ENCODE measurements at places on chromosomes 13 and 19.
A peak's percentile ranks its signal among the peaks of the same experiment; 100 is the strongest.

DNA sequence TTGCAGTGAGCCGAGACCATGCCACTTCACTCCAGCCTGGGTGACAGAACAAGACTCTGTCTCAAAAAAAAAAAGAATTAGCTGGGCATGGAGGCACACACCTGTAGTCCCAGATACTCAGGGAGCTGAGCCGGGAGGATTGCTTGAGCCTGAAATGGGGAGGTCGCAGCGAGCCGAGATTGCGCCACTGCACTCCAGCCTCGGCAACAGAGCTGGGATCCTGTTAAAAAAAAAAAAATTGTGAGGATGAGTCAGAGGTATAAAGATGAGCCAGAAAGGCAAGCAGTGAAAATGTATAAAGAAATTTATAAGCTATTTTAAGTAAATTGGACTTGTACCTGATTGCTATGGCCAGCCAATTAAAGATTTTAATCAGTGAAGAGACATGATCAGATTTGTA is 21.1 kb downstream of the KBTBD6 start:
- no peak for DNase-seq

- DNase-seq: no peak
Measured at GRCh38 chr19:21921691-21922180, 85.8 kb upstream of the ZNF43 start.

DNA sequence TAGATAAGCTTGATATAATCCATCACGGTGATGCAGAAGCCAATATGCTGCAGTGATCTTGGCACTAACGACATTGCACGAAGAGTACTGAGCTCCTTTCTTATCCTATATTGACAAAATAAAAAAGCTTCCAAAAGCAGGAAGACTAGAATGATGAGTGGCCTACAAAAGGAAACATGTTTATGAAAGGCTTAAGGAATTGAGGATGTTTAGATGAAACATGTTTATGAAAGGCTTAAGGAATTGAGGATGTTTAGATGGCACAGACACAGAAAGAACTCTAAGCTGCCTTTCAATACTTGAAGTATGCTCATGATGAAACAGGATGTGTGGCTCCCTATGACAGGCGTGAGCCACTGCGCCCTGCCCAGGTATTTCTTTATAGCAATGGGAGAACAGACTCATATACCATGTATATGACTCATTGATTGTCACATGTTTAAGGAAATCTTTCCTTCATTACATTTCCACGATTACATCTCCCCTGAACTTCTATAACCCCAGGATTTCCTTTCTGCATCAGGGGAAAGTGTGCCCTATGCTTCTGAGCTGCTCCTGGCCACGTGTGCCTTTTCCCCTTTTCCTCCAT is 690.8 kb upstream of the ARGLU1 start:
- DNase-seq: no peak

DNA sequence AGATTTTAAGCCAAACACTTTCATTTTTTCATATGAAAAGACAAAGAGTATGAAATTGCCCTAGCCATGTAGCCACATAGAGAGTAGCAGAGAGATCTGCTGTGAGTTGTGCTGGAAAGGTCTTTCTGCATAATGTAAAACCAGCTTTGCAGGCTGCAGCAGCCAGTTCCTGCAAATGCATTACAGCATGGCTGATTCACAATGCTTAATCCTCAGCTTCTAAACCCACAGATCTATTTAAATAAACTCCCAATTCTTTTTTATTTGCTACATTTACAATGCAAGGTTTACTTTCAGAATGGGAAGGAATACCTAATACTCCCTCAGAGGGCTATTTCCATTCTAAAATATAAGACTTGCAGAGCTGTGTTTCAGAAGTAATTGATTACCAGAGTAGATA is 185.6 kb upstream of the STARD13 start:
- DNase-seq: no peak

DNA sequence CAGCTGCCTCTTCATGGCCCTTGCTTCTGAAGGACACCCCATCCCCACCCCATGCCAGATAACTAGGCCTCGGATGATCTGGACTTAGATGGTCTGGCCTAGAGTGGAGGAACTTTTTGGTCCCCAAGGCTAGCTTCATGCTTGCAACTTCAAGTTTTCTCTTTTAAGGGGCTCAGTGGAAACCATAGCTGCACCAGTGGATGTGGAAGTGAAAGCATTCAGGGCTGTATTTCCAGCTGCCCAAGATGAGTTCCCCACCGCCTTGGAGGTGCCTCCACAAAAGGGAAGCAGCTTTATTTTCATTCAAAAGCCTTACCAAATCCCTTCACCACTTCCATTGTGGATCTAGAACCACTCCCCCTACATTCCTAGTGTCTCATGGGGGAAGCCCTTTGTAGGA is 17.6 kb upstream of the GSX1 start:
- DNase-seq: no peak

DNA sequence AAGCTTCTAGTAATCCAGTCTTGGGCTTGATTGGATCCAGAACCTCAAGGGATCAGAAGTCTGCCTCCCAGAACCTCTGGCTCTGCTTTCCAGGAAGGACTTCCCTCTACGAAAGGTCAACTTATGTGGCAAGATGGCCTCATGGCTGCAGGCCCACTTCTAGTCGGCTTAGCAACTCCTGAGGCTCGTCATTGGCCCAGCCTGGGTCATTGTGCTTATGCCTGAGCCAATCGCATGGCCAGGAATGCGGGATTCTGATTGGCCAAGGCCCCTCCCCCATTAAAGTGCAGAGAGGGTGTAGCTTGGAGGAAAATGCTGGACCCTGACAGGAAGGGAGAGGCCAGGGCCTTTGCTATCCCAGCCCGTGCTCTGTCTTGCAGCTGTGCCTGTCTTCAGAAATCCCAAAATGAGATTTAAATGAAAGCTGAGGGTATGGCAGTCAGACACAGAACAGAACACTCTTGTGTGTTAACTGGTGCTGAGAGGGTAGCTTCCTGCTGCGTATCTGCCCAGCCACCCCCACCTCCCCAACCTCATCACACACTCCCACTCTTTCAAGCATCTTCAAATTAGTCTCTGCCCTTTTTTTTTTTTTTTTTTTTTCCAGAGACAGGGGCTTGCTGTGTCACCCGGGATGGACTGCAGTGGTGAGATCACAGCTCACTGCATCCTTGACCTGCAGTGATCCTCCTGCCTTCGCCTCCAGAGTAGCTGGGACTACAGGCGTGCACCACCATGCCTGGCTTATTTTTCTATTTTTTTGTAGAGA is 5.5 kb upstream of the CCNE1 start:
- DNase-seq: no peak

- DNase-seq: no peak
Measured at GRCh38 chr13:77213644-77214043, 113.2 kb downstream of the MYCBP2 start.

DNA sequence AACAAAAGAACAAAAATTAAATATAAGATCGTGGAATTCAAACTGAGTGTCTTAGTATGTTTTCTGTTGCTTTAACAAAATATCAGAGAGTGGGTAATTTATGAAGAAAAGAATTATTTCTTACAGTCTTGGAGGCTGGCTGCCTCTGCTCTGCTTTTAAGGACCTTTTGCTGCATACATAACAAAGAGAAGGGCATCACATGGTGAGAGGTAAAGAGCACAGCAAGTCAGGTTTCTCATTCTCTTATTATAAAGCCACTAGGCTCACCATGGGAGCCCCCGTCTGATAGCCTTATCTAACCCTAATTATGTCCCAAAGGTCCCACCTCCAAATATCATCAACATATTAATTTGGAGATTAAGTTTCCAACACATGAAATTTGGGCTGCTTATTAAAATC is 231.3 kb downstream of the SLITRK6 start:
- no peak for DNase-seq

DNA sequence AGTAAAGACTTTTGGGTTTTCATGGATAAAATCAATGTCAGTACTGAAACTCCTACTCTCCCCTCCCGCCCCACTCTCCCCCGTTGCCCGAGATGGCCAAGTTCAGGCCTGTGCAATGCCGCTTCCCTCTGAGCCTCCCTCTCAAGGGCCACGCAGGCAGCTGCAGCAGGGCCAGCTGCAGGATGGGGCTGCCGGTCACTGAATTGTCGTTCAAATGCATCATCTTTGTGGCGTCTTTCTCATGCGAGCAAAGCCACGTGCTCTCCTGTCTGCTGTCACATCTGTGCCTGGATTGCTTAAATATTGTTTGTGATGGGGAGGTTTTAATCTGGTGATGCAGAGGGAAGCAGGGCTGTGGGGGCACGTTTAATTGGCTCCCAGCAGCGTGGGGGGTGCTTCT is 26.6 kb downstream of the SHISA2 start:
- DNase-seq: no peak

- no peak for DNase-seq
Measured at GRCh38 chr19:8821748-8822241, 10.3 kb downstream of the ZNF558 start.

- DNase-seq: no peak
Measured at GRCh38 chr13:51419001-51419636, 33.7 kb downstream of the INTS6 start.

DNA sequence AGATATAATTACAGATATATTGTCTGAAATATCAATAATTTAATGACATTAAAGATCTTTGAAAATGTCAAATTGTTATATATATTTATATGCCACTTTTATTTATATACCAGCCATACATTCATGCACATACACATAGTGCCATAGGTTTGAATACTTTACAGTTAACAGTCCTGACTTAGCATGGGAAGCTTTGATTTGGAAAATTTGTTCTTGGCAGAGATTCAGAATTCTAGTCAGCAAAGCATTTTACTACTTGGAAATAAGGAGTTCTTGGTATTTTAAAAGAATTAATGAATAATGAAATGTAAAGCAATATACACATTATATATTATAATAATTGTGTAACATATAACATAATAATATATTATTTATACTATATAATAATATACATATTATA is 277.0 kb upstream of the PCDH20 start:
- no peak for DNase-seq

- DNase-seq: no peak
Measured at GRCh38 chr13:36789730-36790129, 29.3 kb upstream of the RFXAP start.

- no peak for DNase-seq
Measured at GRCh38 chr13:21522847-21523246, 63.7 kb upstream of the ZDHHC20 start.

DNA sequence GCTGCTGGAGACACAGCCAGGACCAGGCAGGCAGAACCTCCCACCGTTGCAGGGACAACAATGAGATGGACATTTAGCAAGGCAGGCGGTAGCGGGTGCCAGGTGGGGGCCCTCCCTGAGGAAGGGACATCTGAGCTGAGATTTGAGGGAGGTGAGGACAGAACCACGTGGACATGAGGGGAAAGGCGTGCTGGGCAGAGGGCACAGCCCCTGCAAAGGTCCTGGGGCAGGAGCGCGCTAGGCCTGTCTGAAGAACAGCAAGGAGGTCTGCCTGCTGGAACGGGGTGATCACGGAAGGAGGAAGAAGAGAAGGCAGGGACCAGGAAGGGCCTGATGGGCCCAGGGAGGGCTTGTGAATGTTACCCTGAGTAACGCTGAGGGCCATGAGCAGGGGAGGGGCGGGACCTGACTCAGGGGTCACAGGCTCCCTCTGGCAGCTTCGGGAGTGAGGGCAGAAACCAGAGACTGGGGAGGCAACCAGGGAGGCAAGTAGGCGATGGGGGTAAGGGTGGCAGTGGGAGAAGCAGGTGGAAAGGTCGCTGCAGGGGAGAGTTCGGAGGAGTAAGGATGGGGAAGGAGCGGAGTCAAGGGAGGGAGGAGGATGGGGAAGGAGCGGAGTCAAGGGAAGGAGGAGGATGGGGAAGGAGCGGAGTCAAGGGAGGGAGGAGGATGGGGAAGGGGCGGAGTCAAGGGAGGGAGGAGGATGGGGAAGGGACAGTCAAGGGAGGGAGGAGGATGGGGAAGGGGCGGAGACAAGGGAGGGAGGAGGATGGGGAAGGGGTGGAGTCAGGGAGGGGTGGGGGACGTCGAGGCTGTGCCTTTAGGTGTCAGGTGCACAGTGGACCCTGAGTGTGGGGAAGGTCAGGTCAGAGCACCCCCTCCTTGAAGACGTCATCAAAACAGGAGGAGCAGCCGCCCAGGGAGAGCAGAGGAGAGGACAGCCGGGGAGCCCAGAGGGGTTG is 15.7 kb upstream of the B3GNT3 start:
- peak; percentile 8 for DNase-seq

GRCh38 chr19:791007-791566 is 6.2 kb upstream of the PTBP1 start:
- DNase-seq: no peak

GRCh38 chr13:39402221-39402970 is 200.6 kb downstream of the LHFPL6 start:
- DNase-seq: no peak
